ENCODE measurements at places on chromosomes 3 and 15.

GRCh38 chr15:66144978-66145725, 108.4 kb downstream of the MEGF11 start:
- DNase-seq: no peak

- peak; percentile 22 for DNase-seq
These were observed 95.7 kb downstream of the NEDD4 start for GRCh38 chr15:55897560-55898336.

DNA sequence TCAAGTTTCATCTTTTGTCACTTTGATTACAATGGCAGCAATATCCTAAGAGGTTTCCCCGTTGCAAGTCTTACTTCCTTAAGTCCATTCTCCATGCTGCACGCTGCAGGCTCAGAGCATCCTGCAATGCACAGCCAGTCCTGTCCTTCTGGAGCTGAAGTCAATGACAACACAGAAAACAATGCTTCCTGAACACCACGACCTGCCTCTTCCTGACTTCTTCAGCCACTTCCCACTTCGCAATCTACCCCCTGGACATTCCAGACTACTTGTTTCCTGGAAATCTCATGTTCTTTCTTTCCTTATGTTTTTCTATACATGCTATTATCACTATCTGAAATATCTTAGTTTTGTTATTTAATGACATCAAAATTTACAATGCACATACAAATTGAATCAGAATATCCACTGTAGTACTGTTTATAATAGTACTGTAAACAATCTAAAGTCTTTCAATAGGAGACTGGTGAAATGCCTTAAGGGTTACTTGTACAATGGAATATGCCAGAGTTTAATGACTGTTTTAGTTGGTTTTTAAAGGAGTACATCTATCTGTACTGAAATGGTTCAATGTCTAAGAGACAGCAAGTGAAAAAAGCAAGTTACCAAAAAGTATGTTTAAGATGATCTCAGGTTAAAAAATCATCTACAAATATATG, 113.7 kb upstream of the PRTG start:
- no peak for DNase-seq

DNA sequence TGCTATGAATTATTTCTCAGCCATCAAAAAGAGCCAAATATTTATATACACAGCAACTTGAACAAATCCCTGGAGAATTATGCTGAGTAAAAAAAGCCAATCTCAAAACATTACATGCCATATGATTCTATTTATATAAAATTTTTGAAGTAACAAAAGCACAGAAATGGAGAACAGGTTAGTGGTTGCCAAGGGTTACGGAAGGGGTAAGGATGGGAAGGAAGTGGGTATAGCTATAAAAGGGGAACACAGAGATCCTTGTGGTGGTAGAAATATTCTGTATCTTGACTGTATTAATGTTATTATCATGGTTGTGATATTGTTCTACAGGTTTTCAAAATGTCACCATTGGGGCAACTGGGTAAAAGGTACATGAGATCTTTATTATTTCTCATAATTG, 62.3 kb upstream of the ASB14 start:
- DNase-seq: no peak

GRCh38 chr3:4949659-4950058, 29.6 kb upstream of the BHLHE40 start:
- no peak for DNase-seq

DNA sequence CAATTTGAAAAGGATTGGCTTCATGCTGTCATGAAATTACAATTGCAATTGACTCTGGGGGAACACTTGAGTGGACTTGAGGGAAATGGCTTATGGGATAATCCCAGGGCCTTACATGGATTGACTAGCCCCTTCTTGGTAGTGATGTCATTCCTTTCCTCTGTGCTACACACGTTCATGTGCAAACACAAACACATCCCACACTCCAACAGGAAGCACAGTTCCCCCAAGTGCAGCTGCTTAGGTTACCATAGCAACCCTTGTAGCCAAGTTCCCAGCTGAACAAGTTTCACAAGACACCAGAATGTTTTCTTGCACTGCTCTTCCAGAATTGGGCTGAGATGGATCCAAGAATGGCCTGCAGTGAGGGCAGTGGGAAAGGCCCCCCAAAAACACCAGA, 217.0 kb downstream of the ZNF621 start:
- no peak for DNase-seq

DNA sequence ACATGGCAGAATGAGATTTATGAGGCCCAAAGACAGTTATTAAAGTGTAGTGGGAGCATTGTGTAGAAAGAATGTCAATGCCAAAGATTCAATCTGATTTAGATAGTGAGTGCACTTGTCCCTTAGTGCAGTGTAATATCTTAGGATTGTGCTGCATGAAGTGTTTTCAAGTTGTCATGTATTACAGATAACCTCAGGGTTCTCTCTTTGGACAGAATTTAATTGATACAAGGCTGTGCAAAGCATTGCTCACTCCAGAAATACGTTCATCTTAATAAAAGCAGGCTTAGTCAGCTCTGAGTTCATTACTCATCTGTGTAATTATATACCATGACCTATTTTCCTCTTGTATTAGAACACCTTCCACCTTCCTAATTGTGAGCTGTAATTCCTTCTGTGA, 16.0 kb upstream of the GPR171 start:
- no peak for DNase-seq

Measured in NCI-H2171 (cell line).